Suppressor macrophage (primary cell): ENCODE measurements at places on chromosomes 5 and 9.

DNA sequence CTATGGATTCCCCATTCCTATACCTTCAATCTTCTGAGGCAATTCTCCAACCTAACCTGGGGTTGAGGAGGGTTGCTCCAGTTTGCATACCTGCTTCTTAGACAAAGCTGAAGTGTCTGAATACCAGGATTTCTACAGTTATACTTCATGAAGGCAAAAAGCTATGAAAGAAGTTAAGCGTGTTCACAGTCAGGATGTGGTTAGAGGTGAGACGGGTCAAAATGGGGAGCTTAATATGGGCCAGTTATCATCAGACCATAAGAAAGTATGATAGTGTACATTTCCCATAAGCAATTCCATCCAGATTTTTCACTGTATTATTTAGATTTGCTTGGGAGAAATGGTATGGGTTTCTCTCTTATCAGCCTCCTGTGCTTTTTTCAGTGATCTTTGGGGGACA, 156.9 kb upstream of the FER start:
- no peak for DNase-seq

DNA sequence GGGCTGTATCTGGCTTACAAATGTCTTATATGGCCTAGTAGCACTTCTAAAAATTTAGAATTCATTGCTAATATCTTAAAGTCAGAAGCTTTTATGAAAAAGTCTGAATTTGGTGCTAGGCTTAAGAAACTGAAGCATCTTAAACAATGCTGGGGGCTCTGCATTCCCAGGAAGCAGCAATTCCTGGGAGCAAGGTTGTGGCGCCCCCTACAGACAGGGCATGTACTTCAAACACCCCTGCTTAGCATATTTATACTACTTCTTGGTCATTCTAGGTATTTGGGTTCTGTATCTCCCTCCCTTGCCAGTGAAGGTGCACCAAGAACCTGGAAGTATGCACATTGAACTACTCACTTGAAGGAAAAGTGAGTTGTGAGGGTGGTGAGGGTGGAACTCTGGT, 64.6 kb upstream of the GRIA1 start:
- DNase-seq: no peak

DNA sequence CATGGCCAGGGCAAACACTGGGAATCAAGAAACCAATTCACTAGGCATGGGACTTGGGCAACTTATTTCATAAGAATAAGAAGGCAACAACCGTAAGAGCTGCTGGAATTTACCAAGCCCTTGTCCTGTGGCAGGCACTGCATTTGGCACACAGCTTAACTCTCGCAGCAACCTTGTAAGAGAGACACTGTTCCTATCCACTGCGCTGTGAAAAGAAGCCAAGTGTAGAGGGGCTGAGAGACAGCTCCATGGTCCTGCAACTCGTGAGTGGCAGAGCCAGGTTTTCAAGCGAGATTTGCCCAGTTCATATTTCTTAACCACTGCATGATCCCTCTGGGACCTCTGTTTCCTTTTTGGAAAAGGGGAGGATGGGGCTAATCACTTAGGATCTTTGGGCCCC, 129.3 kb upstream of the STC2 start:
- no peak for DNase-seq

DNA sequence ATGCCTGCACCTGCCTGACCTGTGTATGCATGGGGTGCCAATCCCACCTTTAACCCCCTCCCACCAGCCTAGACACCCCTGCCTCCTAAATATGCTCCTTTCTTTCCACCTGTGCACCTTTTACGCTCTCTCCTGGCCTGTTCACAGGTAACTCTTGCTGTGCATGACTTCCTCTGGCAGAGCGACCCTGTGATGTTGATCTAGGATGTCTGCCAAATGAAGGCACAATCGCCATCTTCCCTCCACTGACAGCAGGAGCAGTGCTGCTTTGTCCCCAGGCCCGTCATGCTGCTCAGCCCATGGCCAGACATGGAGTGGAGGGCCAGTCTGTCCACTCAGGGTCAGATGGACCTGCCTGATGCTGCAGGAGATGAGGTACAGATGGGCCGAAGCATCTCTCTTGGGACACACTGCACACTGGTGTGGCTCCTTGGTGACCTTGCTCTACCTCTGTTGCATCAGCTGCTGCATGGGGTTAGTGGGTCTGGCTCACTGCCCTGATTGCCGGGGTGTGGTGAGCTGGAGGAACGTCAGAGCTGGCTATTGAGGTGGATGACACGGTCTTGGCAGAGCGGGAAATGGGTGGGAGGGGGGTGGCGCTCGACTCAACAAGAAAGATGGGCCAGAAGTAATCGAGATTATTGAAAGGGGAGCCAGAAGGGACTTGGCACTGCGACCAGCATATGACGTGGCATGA, 101.7 kb upstream of the PITX1 start:
- DNase-seq: peak; percentile 58

DNA sequence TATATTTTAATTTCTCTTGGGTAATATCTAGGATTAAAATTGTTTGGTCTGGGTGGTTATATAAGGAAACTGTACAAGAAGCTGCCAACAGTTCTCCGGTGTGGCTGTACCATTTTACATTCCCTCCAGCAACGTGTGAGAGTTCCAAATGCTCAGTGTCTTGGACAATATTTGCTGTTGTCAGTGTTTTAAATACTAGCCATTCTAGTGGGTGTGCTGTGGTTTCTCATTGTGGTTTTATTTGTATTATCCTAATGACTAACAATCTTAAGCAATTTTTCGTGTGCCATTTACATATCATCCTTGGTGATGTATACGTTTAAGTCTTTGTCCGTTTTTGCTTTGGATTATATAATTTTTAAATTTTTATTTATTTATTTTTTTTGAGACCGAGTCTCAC, 34.0 kb downstream of the TNFSF15 start:
- DNase-seq: no peak

DNA sequence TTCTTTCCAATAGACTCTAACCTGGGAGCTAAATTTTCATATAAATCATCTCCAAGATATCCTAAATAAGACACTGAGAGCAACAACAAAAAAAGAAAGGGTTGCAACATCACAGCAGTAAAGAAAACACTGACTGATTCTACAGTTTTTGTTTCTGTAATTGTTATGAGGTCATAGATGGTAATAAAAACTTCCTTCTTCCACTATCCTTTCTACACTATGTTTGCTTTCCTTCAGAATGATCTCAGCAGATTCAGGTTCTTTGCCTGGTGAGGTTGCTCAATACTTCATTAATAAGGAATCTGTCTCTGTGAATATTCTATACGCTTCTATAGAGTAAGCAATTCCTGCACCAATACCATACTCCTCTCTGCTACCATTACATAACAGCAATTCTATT, 835.6 kb upstream of the GRAMD2B start:
- no peak for DNase-seq
